ENCODE measurements at places on chromosomes 13 and 19.

- DNase-seq, result no peak
These were observed 151.6 kb downstream of the IER2 start for GRCh38 chr19:13301627-13302334.

- no peak for DNase-seq
These were observed 187.1 kb downstream of the FOXO1 start for GRCh38 chr13:40479196-40479845.

GRCh38 chr13:30418075-30418716 is 4.1 kb upstream of the UBE2L5 start:
- no peak for DNase-seq

GRCh38 chr13:50842990-50843256 is 569 bp downstream of the DLEU7 start:
- no peak for DNase-seq

- DNase-seq, result peak; percentile 76
These were observed 15.3 kb downstream of the GATAD2A start for GRCh38 chr19:19420570-19421298.

- no peak for DNase-seq
These were observed 186.4 kb upstream of the KL start for GRCh38 chr13:32829676-32830335.

All from CD4-positive, alpha-beta T cell (primary cell).